ENCODE measurements at places on chromosomes 3 and 15.

DNA sequence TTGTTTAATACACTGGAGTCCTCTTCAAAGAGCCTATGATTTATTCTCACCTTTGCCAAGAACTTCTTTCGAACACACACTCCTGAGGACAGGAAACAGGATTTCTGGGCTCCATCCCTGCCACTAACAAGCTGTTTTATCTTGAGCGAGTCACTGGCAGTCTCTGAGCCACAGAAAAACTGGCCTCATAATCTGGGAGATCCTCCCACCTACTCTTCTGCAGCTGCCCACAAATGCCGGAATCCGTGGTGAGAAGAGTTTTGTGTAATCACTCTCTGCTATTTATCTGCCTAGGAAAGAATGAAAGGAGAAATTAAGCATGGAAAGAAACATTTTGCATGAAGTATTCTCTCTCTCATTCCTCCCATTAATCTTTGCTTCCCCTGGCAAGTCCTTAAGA, 172.0 kb upstream of the TRIM42 start:
- no peak for DNase-seq

- peak; percentile 32 for DNase-seq
Measured at GRCh38 chr3:66372681-66373350, 128.0 kb downstream of the LRIG1 start.

DNA sequence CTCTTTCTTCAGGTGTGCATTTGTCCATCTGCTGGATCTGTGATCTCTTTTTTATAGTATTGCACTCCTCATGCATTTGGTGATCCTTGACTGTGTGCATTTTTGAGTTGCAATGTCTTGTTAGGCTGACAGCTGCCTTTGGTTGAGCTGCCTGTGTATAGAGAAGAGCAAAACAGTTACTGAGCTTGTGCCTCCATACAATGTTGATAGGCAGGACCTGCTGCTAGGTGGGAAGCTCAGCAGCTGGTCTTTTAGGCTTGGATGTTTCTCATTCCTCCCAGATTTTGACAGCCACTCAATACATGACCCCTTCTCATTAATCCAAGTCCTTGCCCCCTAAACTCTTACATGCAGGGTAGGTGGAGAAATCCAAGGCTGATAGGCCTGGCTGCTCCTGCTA, 74.8 kb upstream of the PIAS1 start:
- no peak for DNase-seq

- no peak for DNase-seq
Measured at GRCh38 chr3:63034101-63034500, 158.9 kb upstream of the CADPS start.

GRCh38 chr15:70227147-70227546, 129.4 kb upstream of the TLE3 start:
- DNase-seq, result no peak

DNA sequence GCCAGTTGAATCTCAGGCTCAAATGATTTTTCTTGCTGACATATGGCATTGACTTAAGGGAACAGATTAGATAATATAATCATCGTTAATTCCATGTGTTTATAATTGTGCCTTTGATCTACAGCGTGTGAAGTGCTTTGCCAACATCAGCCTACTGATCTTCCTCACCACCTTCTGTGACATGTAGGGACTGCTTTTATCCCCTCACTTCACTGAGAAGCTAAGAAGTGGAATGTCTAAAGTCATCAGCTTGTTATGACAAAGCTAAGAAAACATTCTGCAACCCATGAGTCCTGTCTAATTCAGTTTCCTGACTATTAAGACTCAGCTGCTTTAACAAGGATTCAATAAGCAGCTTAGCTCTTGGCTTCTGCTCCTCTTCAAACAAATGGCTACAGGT, 106.0 kb downstream of the MYH15 start:
- no peak for DNase-seq

GRCh38 chr15:96222981-96223380, 107.5 kb upstream of the NR2F2 start:
- DNase-seq, result no peak

DNA sequence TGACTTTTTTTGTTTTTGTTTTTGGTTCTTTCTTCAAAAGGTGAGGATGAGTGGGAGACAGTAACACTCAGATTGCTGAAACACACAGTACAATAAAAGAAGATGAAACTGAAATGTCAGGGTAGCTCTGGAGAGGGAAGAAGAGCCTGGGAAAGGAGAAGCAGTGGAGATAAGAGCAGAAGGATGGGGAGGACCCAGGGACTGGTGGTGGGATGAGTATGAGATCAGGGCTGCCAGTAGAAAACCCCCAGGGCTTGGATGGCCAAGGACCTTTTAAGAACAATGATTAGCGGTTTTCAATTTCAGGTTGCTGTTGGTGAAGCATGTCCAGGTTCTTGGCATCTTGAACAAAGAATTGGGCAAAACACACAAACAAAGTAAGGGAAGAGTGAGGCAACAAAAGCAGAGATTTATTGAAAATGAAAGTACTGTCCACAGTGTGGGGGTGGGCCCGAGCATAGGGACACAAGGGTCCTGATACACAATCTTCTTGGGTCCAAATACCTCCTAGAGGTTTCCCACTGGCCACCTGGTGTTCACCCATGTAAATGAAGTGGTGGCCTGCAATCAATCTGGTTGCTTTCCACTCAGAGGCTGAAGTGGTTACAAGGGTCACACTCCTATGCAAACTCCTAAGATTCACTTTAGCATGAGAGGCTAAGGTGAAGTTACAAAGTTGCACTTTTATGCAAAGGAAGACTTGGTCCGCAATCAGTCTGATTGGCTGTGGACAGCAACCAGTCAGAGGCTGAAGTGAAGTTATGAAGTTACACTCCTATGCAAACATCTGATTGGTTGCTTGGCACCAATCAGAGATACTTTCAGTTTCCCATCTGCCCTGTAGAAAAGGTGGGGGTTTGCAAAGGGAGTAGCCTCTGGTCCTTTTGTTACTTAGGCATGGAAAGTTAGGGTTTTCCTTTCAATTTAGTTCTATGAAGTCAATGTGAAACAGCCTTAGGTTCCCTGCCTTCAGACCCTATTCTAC, 26.1 kb upstream of the MFSD1 start:
- DNase-seq, result no peak

GRCh38 chr3:177385831-177386301, 188.6 kb upstream of the TBL1XR1 start:
- DNase-seq, result peak; percentile 12
